ENCODE measurements at places on chromosomes 3 and 15.

- no peak for DNase-seq
Observed at GRCh38 chr3:195198426-195199346, 72.3 kb downstream of the XXYLT1 start.

DNA sequence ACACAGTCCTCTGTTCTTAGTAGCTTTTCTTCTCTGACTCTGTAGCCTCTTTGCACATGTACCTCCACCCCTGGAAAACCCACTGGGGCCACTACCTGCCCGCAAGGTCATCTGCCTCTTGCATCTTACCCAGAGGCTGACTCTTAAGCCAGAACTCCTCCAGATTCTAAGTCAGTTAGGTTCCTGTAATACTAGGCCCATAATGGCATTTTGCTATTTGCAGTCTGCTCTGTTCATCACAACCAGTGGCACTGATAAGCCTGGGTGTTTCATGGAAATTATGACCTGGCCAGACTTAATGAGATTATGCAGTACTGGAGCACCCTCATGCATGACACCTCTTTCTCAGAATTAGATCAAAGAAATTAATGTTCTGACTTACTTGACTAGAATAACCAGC lies 31.7 kb upstream of the ATG7 start:
- no peak for DNase-seq

DNA sequence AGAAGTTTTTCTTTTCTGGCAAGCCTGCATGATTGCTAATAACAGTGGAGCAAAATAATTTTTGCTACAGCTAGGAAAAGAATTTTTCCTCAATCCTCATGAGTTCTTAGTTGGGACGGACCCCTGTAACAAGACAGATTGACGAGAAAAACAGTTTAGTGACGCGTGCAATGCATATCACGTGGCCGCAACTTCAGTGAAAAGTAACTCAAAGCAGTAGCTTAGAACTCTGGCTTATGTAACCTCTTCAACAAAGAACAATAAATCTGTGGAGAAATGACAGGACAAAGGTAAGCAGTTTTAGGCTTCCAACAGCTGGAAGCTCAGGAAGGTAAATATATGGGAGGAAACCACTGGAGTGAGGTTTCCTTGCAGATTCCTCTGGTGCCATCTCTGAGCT lies 19.7 kb downstream of the FAM107A start:
- DNase-seq: no peak

DNA sequence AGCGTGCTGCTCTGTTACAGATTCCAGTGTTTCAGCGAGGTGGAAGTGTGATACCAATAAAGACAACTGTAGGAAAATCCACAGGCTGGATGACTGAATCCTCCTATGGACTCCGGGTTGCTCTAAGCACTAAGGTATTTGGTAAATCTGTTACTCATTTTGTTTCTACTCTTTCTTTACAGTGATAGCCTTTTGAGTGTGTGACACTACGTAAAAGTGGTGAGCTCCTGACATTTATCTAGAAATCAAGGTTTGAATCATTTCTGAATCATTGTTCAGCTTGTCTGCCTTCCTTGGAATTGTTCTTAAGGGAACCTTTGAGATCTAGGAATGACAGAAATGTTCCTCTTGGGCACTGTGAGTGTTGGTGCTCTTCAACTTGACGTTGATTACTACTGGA lies 11.2 kb upstream of the CAPN3 start:
- DNase-seq: peak; percentile 21

DNA sequence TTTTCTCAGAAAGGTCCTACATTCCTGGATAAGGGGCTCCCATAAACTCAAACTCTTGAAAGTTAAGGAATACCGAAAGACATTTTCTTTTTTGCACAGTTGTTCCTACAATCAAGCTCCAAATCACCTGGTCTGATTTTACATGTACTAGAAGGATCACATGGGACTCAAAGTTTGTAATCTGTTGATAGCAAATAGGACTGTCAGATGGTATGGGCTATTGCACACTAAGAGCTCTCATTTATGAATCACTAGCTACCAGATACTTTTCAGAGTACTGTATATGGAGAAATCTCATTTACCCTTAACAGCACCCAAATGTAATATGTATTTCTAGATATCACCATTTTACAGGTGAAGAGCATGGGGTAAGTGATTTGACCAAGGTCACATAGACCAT lies 49.5 kb upstream of the CMSS1 start:
- DNase-seq: no peak

DNA sequence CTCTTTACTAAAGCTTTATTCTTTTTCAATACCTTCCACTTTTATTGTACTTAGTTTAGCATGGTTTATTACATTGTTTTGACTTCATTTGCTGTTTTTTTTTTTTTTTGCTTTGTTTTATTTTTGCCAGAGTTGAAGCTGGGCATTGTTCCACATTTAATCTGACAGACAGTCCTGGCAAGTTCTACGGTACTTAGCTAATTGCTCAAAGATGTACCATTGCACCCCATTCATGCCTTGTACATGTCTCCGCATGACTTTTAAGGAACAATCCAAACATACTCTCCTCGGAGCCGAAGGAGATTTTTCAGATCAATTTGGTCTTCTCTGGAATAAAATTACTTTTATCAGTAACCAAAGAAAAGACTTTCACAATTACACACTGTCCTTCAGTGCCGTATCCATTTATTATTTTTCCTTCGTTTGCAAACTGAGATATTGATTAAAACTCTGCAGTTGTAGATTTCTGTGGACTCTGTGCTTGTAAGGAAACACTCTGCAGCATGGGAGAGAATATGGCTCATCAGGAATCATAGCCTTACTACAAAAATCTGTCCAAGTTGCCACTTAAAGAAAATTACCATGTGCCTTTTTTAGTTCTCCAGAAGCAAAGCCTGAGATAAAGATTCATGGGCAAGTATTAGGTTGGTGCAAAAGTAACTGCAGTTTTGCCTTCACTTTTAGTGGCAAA lies 952.0 kb downstream of the AGBL1 start:
- no peak for DNase-seq

- DNase-seq: no peak
Observed at GRCh38 chr15:100940767-100941379, 21.7 kb downstream of the LRRK1 start.

DNA sequence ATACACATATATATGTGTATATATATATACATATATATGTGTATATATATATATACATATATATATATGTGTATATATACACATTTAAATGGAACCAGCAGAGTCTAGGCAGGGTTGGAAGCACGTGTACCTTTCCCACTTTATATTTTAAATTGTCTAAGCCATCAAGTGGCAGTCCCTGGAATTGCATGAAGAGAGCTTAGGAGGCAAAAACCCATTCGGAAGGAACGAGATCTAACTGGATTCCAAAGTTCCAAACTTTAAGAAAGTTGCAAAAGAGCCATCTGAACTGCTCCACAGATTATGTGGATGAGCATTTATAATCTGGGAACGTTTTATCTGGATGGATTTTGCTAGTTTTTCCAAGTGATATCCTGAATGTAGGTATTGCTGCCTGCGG lies 186.5 kb downstream of the FOXP1 start:
- peak; percentile 43 for DNase-seq

- no peak for DNase-seq
Observed at GRCh38 chr3:143750841-143751240, 97.4 kb downstream of the SLC9A9 start.

DNA sequence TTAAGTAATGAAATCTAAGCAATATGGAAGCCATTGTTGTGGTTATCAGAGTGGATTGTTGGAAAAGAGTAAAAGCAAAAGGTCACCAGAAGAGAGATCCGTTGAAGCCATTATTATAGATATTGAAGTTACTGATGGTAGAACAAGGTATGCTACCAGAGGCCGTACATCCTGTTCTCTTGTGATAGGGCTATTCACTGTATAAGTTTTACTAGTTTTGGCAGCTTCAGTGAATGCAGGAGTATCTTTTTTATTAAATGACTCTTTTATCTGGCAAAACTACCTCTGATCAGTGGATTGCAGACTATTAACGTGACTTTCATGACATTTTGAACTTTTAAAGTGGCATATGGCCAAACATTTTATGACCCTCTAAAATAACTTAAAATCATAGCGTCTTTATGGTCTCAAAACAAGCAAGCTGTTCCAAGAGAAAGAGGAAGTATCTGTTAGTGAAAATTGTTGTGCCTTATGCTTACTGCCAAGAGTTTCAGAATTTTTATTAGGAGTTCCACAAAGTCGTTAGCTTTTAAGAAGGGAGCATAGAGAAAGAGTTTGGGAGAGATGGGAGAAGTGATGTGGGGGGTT lies 102.9 kb downstream of the LRRC49 start:
- DNase-seq: no peak

- no peak for DNase-seq
Observed at GRCh38 chr3:152853196-152853595, 18.3 kb downstream of the P2RY1 start.

GRCh38 chr15:90750186-90750585 lies 33.0 kb downstream of the BLM start:
- no peak for DNase-seq

DNA sequence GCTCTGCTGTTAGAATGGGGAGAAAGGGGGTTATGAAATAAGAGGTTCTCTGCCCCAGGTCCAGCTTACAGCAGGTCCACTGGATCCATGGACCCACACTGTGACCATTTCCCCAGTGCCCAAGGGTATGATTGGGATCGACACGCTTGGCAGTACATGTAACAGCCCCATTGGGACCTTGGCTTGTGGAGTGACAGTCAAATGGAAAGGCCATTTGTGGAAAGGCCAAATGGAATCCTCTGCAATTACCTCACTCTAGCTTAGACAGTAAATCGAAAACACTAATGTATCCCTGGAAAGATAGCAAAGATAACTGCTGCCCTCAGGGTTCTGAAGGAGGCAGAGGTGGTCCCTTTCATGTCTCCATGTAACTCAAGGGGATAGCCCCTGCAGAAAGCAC lies 109.1 kb downstream of the MINAR1 start:
- DNase-seq: no peak

- no peak for DNase-seq
Observed at GRCh38 chr3:50270422-50271224, 1.7 kb downstream of the SEMA3B start.

GRCh38 chr3:37603722-37604121 lies 258.0 kb upstream of the CTDSPL start:
- DNase-seq: no peak

DNA sequence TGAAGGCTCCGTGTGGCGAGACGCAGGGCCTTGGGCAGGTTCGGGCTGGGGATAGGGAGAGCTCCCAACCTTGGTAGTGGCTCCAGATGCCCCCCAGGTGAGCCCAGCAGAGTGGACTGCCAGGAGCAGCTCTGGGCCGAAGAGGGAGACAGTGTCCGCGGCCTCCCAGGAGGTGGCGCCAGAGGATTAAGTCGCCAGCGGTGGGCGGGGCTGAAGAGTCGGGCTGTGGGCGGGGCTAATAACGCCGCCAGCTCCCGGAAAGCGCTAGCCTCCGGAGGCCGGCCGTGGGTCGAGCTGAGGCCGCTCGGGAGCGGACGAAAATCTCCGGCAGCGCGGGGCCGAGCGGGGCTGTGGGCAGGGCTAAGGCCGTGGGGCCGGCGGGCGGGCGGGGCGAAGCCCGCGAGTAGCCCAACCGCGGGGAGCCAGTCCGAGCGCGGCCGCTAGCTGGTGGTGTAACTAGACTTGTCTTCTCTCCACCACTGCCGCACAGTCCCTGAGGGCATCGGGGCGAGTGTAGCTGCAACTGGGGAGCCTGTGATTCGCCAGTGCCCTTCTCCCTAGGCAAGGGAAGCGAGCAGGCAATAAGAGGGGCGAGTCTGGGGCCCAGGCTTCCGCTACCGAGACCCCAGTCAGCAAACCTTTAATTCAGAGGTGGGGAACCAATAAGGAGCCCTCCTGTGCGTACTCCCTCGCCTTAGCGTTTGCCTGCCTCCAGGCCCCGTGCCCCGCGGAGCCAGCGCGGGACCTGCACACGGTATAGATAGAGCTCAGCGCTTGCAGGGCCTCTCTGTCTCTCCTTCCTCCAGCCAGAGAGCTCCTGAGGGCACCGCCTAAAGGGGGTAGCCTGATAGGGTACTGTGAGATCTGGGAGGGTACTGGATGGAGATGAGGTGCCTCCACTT lies 14.4 kb upstream of the BSN start:
- peak; percentile 91 for DNase-seq

- no peak for DNase-seq
Observed at GRCh38 chr3:24498391-24498790, 3.7 kb upstream of the THRB start.

DNA sequence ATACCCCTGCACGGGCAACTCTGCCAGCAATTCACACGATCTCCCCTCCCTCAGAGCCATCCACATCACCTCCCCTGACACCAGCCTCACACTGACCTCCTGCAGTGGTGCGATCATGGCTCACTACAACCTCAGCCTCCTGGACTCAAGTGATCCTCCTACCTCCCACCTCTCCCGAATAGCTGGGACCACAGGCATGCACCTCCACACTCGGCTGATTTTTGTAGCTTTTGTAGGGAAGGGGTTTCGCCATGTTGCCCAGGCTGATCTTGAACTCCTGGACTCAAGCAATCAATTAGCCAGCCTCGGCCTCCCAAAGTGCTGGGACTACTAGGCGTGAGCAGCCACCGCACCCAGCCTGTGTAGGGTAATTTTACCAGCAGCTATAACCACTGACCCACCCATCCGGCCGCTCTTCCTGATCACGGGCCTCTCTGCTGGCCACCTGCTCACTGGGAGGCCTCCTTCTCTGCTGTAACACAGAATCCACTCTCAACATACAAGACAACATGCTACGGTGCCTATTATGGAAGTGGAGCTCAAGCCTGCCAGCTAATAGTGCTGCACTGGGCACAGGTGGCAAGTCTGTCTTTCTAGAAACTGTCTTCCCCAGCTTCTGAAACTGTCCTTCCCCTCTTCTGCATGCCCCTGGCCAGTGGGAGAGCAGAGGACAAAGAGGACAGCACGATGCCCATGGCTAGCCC lies 4.6 kb downstream of the GP9 start:
- DNase-seq: no peak

GRCh38 chr3:7407107-7407506 lies 546.2 kb downstream of the GRM7 start:
- no peak for DNase-seq

DNA sequence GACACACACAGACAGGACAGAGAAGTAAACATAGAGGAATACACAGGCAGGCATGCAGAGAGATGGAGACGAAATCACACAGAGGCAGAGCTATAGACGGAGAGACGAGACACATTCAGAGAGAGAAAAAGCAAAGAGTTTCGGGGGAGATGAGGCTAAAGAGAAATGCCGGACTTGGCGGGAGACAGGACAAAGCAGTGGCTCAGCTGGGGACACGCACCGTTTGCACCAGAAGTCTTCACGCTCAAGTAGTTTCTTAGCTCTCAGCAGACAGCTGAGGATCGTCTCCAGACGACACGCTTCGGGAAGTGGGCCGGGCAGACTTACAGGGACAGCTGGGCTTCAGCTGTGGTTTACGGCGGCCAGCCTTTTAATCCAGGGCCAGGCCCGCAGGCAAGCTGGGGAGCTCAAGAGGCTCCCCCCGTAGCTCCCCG lies 56.2 kb upstream of the DLG1 start:
- no peak for DNase-seq

- no peak for DNase-seq
Observed at GRCh38 chr3:11672363-11672762, 28.6 kb upstream of the VGLL4 start.

- no peak for DNase-seq
Observed at GRCh38 chr3:155302891-155303290, 9.4 kb upstream of the STRIT1 start.

DNA sequence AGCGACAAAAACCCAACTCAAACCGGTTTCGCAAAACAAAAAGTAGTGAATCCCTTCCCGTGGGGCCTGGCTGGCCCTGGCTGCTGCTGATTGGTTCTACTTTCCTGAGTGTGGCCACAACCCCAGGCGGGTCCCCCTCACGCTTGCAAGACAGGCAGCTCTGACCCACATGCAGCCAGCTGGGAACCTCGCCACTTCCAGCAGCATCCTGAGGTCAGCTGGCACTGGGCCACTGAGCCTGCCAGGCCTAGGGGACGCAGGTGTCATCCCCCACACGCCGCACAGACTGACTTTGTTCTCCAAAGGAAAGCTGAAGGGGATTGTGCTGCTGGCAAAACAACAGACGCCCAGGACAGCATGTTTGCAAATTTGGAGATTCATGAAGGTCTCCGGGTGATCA lies 111.1 kb downstream of the TPRA1 start:
- no peak for DNase-seq
